ENCODE measurements at places on chromosomes 2 and 18.

- no peak for DNase-seq
Observed at GRCh38 chr2:218219934-218220333, 2.9 kb downstream of the ARPC2 start.

DNA sequence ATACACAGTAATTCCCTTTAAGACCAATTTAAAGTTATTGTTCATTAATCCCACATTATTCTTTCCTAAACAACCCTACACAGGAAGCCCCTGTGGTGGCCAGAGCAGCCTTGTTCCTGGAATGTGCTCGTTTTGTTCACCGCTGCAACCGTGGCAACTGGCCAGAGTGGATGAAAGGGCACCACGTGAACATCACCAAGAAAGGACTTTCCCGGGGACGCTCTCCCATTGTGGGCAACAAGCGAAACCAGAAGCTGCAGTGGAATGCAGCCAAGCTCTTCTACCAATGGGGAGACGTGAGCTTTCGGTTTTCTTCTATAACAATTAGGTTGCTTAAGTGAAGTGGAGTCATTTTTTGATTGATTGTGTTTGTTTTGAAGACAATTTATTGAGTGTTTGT is 101.0 kb downstream of the UNC80 start:
- DNase-seq, result no peak

- DNase-seq, result no peak
Observed at GRCh38 chr2:158714420-158714819, 80.7 kb upstream of the DAPL1 start.

- no peak for DNase-seq
Observed at GRCh38 chr2:80947601-80948130, 643.1 kb upstream of the LRRTM1 start.

- DNase-seq, result no peak
Observed at GRCh38 chr2:145759228-145759915, 1239.5 kb upstream of the ZEB2 start.

DNA sequence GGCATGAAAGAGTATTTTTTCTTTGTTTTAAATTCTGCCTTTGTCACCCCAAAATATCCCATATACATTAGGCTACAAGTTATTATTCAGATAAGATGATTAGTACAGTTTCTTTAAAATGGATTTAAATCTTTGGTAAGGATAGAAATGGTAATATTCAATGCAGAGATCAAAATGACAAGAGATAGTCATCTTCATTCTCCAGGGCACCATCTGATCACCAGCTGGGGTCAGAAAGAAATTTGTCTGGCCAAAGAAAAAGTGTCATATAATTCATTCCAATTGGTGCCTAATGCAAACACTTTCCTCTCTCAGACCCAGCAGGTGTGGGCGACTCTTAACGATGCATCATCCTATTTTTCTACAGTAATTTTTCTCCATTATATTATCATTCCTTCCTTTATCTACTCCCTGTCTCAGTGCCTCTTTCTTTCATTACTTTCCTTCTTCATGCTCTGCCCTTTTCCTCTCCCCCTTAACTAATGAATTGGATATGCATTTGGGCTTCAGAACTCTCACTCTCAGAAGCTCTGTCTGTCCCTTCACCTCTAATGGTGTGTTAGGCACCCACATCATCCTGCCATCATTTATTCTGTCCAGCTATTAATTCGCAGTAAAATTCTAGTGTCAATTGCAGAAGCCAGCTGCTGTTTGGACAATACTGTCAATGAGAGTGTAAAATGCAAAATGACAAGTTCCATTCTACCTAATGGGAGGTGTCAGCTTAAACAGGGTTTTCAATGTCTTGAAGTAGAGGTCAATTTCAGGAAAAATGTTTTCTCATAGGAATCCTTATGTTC is 570.5 kb downstream of the TDRD15 start:
- DNase-seq, result no peak

DNA sequence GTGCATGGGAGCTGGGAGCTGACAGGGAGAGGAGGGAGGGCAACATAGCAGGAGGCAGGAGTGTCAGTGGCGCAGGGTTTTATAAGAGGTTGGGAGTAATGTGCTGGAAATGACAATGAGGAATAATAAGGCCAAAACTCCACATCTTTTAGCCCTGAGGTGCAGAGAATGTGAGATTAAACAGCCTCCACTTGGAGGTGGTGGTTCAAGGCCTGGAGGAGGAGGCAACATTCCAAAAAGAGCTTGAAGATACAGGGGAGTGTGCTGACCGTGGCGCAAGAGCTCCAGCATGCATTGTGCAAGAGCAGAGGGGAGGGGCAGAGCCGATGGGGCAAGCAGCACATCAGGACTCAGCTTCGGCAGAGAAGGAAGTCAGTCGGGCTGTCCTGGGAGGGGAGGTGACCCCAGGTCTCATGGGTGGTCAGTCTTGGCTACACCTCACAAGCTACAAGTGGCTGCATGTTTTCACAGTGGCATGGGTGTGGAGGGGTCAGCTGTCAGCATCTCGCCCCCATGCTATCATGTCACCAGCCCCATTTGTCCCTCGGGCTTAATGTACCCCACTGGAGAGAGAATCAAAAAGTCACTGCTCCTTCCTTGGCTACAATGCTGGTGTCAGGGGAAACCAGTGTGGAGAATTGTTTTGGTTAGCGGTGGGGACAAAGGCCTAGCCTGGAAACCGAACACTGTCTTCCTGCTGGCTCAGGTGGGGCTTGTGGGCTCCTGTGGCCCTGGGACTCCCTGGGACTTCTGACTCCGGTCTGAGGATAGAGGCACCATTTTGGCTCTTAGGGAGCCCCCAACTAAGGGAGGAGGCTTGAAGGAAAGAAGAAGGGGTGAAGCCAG is 208.0 kb downstream of the ZFP36L2 start:
- DNase-seq, result no peak

GRCh38 chr18:32803568-32803967 is 30.7 kb upstream of the KLHL14 start:
- DNase-seq, result peak; percentile 36

GRCh38 chr2:108106731-108107130 is 120.4 kb downstream of the SLC5A7 start:
- no peak for DNase-seq

DNA sequence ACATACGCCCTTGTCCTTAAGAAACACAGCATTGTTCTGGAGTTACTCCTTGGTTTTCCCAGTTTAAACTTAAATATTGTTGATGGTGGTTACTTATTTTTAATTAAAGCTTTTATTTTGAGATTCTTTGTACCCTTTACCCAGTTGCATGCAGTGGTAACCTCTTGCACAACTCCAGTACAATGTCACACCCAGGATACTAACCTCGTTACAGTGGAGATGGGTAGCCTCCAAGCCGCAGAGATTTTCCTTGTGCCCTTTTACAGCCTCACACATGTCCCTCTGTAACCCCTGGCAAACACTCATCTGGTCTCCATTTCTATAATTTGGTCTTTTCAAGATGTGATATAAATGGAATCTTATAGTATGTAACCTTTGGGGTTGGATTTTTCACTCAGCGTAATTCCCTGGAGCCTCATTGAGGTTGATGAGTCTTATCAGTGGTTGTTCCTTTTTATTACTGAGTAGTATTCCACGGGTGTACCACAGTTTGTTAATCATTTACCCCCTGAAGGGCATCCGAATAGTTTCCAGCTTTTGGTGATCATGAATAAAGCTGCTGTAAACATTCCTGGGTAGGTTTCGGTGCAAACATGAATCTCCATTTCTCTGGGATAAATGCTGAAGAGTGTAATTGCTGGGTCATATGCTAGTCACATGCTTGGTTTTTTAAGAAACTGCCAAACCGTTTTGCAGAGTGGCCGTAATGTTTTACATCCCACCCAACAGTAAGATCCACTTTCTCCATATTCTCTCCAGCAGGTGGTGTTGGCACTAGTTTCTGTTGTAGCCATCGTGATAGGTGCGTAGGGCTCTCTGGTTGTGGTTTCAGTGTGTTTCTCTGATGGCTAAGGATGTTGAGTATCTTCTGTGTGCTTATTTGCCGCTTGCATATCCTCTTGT is 68.6 kb downstream of the DGKD start:
- DNase-seq, result no peak

GRCh38 chr18:37762076-37762621 is 196.6 kb upstream of the CELF4 start:
- no peak for DNase-seq

DNA sequence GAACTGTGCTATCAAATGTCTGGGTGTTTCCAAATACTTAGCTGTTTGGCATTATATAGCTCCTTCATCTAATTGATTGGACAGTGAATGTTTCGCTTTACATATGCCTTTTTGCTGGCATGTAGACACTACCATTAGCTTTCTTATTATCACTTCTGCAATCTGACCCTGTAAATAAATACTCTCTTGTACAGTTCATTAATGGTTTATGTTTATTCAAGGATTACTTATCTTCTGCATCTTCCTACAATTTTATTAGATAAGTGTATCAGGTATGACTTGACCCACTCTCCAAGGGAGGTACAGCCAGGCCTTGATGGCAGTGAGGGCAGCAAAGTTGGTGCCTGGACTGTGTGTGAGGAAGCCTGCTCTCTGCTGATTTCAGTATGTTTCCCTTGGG is 614.1 kb upstream of the SETBP1 start:
- DNase-seq, result no peak

DNA sequence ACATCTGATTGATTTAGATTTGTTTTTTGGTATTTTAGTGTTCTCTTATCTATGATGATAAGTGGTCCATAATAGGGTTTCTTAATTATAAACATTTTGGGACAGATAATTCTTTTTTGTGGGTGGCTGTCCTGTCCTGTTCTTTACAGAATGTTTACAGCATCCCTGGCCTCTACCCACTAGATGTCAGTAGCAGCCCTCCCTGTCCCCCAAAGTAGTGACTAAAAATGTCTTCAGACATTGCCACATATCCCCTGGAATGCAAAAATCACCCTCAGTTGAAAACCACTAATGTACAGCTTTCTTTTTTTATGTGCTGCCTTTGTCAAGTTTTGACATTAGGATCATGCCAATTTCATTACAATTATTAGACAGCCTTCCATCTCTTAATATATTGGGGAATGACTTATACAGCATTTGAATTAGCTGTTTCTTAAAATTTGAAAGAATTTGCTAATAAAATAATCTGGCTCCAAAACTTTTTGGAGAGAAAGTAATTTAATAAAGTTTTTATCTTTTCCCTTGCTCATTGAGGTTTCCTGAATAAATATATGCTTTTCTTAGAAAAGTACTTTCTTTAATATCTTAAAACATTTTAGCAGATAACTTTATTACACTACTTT is 19.5 kb downstream of the WIPF1 start:
- DNase-seq, result no peak

- DNase-seq, result no peak
Observed at GRCh38 chr18:6058941-6059340, 163.6 kb upstream of the TMEM200C start.

GRCh38 chr2:134455426-134455825 is 201.6 kb downstream of the MGAT5 start:
- DNase-seq, result no peak

- no peak for DNase-seq
Observed at GRCh38 chr2:177413703-177414102, 21.1 kb downstream of the AGPS start.

GRCh38 chr18:10913919-10914318 is 235.4 kb downstream of the PIEZO2 start:
- DNase-seq, result no peak

DNA sequence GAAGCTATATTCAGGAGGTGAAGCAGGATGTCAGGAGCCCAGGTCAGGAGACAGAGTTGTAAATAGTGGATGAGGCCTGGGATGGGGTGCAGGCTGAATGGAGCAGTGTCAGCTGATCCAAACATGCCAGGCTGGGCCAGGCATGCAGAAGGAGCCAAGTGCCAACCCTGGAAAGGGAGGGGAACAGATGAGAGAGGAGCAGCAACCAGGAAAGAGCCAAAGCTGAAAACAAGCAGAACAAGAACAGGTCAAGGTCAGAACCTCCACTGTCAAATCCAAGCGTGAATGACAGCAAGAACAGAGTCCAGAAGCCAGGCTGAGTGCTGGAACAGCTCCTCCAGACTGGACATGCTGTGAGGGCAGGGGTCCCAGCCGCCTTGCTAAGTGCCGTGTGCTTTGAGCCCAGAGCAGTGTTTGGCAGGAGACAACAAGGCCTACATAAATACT is 49.2 kb upstream of the PPP1CB start:
- DNase-seq, result no peak

GRCh38 chr2:176601066-176601465 is 331.8 kb downstream of the MTX2 start:
- no peak for DNase-seq

Measured in GM06990 (cell line).